Adipocyte (in vitro differentiated cells): ENCODE measurements at places on chromosomes 5 and 9.
A peak's percentile ranks its signal among the peaks of the same experiment; 100 is the strongest.

GRCh38 chr9:118829334-118829733, 539.9 kb downstream of the BRINP1 start:
- peak; percentile 62 for DNase-seq

GRCh38 chr5:6287176-6287575, 91.2 kb downstream of the MED10 start:
- no peak for DNase-seq

DNA sequence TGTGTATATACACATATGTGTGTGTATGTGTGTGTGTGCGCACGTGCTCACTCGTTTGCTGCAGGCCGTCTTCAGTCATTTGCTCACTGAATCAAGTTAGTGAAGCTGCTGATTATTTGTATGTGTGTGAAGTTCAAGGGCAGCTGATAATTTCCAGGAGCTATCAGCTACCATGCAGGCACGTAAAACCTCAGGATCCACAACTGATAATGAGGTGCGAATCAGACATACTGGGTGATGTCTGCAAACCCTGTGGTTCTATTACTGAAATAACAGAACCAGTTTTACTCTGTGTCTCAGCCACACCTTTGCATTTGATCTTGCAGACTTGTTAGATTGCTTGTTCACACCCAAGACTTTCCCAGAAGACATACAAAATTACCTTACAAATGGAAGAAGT, 257.6 kb downstream of the TAF11L14 start:
- DNase-seq, result no peak

DNA sequence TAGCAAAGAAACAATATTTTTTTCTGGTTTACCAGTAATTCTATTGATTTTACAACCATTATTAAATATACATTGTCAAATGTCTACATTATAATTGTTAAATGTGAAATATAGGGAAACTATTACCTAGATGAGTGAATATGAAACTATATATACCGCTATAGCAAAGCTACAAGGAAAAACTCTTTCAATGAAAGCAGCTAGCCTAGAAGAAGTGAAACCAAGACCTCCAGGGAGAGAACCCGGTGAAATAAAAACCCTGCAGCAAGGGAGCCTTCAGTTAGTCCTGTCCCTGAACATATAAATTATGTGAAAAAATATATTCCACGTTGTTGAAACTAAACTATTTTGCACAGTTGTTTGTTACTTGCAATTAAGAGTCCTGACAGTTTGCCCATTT, 913.1 kb downstream of the EFNA5 start:
- DNase-seq, result no peak

GRCh38 chr5:112787261-112787660, 49.6 kb downstream of the APC start:
- DNase-seq, result no peak

DNA sequence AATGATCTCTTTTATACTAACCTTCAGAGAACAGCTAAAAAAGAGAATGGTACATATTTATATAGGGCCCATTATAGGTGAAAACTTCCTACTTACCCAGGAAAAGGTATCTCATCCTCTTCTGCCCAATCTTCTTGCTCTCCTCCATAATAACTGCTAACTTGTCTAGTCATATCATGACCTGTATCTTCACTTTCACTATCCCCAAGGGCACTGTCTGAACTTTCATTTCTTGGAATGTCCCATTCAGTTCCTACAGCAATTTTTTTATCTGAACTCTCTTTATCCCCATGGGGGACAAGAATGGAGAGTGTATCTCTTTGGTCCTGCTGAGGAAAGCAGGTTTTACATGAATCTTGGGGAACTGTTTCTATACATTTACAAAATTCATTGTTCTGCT, 36.4 kb upstream of the RAPGEF6 start:
- DNase-seq, result peak; percentile 36

GRCh38 chr5:139459451-139459934, 3.0 kb downstream of the ECSCR start:
- DNase-seq, result no peak

GRCh38 chr9:27722866-27723265, 149.6 kb upstream of the C9orf72 start:
- no peak for DNase-seq

GRCh38 chr5:77418601-77419581, 73.2 kb downstream of the WDR41 start:
- peak; percentile 27 for DNase-seq

DNA sequence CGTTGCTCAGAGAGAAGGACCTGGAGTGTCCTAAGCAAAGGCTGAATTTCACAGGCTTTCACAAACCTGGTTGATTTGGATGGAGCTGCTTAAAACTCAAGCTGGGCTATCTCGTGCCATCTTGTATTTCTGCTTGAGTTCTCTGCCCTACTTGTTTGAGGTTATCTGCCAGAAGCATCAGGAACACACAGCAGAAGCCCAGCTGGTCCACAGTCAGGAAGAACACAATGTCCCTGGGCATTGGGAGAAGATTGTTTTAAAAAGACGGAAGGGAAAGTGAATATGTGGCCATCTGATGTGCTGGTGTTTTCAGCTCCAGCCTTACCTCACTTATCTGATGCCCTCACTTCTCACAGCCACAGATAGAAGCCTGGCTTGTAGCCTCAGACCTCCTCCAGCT, 32.9 kb upstream of the SLC36A1 start:
- no peak for DNase-seq

DNA sequence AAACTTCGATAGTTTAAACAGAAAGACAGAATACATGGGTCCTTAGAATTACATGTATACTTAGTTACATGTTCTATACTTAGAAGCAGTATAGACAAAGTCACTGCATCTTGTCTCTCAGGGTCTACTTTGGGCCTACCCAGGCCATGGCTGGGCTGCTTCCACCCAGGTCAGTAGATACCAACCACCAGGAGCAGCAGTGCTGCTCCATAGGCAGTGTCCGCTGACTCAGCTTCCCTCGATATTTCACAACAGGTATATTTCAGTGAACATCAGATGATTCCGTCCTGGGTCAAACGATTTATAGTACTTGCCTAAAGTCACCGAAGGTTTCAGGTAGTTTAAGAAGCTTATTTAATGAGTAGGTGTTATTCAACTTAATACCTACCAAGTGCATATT, 18.0 kb downstream of the IARS1 start:
- DNase-seq, result no peak

DNA sequence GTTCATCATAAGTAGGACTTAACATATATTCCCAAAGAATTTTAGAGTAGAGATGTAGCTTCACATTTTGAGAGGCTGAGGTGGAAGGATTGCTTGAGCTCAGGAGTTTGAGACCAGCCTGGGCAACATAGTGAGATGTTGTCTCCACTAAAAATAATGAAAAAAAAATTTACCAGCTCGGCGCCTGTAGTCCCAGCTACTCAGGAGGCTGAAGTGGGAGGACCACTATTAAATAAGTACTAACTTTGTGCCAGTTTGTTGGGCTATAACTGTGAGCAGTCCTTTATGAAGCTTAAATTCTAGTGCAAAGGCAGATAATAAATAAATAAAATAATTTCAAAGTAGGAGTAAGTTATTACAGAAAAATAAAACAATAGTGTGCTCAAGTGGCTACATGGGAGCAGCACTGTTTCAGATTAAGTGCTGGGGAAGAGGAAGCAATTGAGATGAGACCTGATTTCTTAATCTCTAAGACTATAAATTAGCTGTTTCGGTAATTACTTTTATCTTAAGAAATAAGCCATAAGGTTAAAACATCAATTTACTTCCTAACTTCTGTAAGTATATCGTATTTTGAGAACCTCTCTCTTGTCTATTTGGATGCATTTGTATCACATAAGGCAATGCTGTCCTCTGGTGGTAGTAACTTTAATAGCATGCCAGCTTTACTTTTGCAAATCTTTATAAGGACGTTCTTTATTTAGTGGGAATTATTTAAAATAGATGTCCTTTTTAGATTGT, 98.9 kb downstream of the CSNK1G3 start:
- peak; percentile 88 for DNase-seq

DNA sequence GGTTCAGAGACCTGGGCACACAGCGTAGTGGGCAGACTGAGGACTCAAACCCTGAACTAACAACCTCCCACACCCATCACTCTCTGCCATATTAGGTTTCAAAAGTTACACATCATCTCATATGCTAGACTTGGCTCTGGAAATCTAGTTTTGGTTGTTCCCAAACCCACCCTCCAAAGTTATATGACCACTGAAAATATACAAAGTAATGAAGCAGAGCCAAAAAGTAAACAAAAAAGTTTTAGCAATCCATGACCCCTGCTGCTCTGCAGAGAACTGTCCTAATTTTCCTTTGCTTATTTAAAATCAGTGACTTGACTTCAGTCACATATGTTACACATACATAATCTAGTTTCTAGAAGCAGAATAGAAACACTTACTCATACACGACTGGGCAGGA, 155.6 kb upstream of the TAS2R1 start:
- peak; percentile 7 for DNase-seq

- DNase-seq, result no peak
These were observed 37.3 kb upstream of the CKS2 start for GRCh38 chr9:89273528-89274279.

DNA sequence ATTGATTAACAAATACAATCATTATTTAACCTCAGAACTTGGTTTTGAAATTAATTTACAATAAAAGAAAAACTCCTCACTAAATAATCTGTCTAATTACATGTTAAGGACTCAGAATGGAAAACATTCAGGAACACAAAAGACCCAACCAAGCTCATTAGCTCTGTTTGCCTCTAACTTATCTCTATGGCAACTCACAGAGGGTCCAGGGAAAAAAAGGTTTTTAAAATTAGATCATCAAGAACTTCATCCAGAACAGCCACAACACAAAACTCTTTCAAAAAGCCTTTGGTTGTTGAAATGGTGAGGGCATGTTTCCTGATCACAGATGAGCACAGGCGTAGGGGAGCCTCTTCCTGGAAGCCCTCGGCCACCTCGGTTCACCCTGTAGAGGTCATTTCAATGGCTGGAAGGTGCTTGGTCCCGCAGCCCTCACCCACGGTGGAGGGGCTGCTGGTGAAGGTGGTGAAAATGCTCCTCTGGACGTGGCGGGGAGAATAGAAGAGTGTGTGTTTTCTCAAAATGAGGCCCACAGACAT, 17.2 kb upstream of the TCF7 start:
- DNase-seq, result no peak
